Aorta (tissue), 5 donors: ENCODE measurements at places on chromosomes 13 and 19. TPM values are rescaled to one million over a fixed set of nuclear protein-coding genes. Genes with fewer than 3 reads are reported as not detected.

SLC8A2 gene
- not detected for polyA plus RNA-seq

LIG1 gene
- 3.4 TPM for polyA plus RNA-seq

OLFM2 gene
- polyA plus RNA-seq = 14.5 TPM

ZNF439 gene
- polyA plus RNA-seq = 6.3 TPM

PNMA8B gene
- polyA plus RNA-seq = 0.82 TPM

ICAM1 gene
- polyA plus RNA-seq = 6.0 TPM

RASAL3 gene
- 3.3 TPM for polyA plus RNA-seq

ZNF208 gene
- 5.0 TPM for polyA plus RNA-seq

LILRA2 gene
- 2.3 TPM for polyA plus RNA-seq

SLC25A41 gene
- polyA plus RNA-seq = 1.8 TPM

SRRM5 gene
- not detected for polyA plus RNA-seq

DNA sequence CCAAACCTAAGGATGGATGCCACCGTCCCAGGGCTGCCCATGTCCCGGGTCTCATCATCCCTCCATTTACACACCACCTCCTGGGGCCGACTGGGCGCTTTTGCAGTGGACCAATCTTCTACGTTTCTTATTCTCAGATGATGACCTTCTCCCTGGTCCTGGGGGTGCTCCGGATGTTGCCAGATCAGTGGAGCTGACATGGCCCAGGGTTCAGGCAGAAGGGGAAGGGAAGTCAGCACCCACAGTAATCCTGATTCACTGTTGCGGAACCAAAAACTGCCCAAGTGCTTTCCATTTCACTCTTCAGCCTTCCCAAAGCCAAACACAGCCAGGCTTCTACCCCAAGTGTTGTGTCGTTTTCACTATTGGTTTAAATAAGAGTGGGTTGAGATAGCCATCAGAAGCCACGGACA, 29.8 kb downstream of the RAB20 start:
- no peak for DNase-seq

- no peak for DNase-seq
Measured at GRCh38 chr13:110155072-110155471, 151.9 kb downstream of the COL4A1 start.

DNA sequence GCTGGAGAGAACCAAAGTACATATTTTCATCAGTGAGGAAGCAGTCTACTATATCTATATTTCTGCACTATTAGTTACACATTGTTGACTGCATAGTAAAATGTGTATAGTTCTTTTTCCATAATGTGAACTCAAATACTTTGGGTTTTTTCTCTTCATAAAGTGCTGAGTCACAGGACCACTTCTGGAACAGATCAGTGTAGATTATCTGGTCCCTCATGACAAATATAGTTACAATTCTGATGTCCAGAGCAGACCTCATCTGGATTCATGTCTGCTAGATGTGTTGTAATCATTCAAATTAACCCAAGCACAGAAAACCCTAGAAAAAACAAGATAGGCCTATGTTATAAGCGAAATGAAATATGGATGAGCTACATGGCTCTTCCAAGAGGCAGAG, 171.4 kb downstream of the SUCLA2 start:
- DNase-seq = no peak

GRCh38 chr19:51407511-51408131, 9.8 kb downstream of the SIGLEC10 start:
- DNase-seq = no peak

GRCh38 chr13:48585456-48585840, 52.6 kb upstream of the RCBTB2 start:
- DNase-seq = no peak

DNA sequence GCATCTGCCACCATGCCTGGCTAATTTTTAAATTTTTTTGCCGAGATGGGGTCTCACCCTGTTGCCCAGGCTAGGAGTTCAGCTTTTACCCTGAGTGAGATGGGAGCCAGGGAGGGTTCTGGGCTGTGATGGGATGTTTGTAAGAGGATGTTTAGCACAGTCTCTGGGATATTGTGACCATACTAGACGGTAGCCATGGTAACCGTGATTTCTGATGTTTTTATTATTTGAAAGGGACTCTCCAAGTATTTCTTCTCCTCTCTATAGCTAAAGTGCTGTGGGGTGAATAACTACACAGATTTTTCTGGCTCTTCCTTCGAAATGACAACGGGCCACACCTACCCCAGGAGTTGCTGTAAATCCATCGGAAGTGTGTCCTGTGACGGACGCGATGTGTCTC, 10.4 kb downstream of the TSPAN16 start:
- no peak for DNase-seq

DNA sequence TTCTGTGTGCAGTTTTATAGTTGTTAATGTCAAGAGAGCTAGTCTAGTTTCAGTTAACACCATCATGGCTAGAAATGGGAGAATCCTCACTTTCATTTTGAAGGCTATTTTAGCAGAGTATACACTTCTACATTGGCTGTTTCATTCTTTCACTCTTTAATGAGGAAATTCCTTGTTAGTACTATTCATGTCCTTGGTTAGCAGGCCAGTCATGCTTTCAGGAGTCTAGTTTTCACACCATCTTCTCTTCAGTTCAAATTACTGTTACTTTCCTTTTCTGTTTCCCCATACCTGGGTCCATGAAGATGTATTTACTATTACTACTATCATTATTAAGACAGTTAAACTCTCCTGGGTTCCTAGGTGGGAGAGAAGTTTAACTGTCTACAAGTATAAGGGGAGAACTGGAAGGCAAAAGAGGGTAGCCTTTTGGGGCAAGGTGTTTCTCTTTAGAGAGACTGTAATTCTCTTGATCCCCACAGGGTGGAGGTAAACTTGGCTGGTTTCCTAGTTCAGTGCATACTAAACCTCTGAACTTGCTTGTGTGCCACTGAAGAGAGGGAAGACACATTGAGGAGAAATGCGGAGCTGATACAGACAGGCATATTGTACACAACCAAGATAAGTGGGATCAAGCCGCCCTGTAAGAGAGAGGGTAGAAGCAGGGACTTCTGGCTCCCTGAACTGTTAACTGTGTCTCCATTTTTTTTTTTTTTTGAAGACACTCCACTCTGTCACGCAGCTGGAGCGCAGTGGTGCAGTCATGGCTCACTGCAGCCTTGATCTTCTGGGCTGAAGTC, 41.3 kb upstream of the IGFL4 start:
- no peak for DNase-seq

GRCh38 chr13:79909644-79910043, 428.7 kb downstream of the NDFIP2 start:
- DNase-seq = no peak

GRCh38 chr13:48334534-48335127, 31.1 kb downstream of the RB1 start:
- DNase-seq = no peak

GRCh38 chr19:10102787-10103236, 334 bp upstream of the ANGPTL6 start:
- DNase-seq = no peak

GRCh38 chr13:111852725-111853518, 214.0 kb upstream of the SOX1 start:
- no peak for DNase-seq

DNA sequence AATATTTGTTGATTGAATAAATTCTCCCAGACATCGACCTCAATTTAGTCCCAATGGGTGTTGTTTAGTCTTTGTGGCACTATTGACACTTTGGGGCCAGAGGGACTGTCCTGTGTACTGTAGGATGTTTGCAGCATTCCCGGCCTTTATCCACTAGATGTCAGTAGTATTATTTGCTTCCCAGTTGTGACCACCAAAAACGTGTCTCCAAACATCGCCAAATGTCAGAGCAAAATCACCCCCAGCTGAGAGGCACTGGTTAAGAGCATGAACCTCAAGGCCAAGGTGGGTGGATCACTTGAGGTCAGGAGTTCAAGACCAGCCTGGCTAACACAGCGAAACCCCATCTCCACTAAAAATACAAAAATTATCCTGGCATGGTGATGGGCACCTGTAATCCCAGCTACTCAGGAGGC, 15.4 kb downstream of the NLRP12 start:
- DNase-seq = no peak

GRCh38 chr13:57629391-57629804, 2.1 kb upstream of the PCDH17 start:
- DNase-seq = no peak

GRCh38 chr13:18235172-18235571, 946.5 kb downstream of the TUBA3C start:
- DNase-seq = no peak

DNA sequence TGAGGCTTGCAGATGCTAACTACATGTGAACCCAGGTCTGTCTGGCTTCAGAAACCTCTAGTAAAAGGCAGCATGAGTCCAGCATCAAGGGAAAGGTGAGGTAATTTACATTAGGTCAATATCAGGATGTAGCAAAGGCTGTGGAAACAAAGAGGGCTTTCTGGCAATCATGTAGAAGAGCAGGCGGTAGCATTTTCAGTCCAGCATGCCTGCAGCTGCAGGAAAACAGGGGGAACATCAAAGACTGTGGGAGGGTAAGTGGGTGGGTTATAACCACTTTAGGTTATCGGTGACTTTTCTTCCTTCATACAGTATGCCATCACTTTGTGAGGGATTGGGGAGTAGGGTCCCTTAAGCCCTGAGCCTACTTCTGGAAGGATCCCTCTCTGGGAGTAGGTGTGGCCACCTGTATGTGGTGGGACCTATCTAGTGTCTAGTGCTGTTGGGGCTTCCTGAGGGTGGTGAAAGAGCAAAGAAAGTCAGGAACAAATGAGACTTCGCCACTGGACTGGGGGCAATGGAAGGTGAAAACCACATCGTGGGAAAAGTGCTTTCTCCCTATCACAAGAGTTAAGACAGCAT, 10.8 kb downstream of the SUGP2 start:
- DNase-seq = no peak

- DNase-seq = no peak
Measured at GRCh38 chr19:52217576-52217975, 27.7 kb downstream of the PPP2R1A start.

GRCh38 chr13:102700088-102701031, 5.5 kb upstream of the METTL21C start:
- DNase-seq = no peak

DNA sequence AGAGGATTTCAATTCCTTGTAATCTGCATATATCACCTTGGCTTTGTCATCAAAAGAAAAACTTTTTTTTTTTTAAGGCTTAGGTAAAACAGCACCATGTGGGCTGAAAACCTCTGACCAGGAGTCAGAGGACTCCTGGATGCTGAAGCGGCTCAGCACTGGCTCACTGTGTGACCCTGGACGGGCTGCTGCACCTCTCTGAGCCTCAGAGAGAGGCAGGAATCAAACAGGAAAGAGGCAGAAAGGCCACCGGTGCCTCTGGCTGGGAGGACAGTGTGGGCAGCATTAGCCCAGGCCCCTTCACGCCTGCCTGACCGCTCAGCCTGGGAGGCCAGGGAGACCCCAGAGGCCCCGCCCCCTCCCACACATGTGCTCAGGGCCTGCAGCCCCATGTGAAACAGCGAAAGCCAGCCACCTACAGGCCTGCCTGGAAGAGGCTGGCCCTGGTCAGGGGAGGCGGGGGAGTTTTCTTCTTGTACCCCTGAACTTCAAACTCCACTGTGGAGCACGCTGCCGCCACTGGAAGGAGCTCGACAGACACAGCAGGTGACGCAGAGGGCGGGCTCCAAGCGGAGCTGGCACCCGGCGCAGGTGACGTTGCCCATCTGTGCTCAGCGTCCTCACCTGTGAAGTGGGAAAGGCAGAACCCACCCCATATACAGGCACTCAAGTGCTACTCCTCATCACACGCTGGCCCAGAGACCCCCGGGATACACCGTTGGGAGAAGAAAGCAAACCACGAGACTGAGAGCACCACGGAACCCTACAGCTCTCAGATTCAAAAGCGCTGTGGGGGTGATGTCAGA, 39.7 kb downstream of the MLLT1 start:
- DNase-seq = peak; percentile 64

- no peak for DNase-seq
Measured at GRCh38 chr13:60152114-60152513, 11.6 kb downstream of the DIAPH3 start.

DNA sequence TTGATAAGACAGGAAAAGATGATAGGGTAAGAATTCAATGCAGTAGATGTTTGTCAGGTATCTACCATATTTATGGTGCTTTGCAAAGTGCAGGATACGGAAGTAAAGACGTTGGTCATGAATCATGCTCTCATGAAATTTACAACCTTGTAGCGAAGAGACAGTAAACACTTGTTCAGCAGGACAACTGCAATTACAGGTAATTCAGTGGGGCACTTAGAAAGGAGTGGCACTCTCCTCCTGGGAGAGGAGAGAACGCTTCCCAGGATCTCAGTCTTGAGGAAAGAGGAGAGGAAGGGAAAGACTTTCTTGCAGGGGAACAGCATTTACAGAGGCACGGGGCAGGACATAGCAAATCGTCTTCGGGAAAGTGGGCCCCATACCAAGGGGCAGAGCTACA, 46.4 kb downstream of the SOX1 start:
- DNase-seq = no peak

DNA sequence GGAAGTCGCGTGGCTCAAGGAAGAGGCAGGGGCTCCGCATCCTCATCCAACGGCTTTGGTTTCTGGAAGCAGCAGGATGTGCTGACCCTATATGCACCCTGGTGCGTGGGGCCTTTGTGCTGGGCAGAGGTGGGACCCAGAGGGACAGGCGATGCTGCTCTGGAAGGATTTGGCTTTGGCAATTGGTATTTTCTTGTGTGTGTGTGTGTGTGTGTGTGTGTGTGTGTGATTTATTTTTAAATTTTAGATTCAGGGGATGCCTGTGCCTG, 321.9 kb upstream of the ZNF507 start:
- DNase-seq = no peak

GRCh38 chr13:112247471-112248405, 128.4 kb upstream of the SPACA7 start:
- DNase-seq = no peak

GRCh38 chr13:110216398-110217041, 90.4 kb downstream of the COL4A1 start:
- DNase-seq = no peak

DNA sequence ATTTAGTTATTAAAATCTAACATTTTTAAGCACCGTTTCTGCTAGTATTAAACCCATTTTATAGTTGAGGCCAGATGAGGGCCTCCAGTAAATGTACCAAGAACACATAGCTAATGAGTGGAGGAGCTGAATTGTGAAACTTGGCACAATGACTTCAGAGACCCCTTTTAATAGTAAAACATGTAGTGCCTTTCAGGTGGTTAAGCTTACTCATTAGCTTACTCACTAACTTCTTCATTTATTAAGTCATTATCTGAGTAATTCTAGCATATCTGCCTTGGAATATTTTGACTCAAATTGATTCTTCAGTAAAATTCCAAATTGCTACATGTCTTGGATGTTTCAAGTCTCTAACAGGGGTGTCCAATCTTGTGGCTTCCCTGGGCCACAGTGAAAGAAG, 735.2 kb downstream of the LIG4 start:
- no peak for DNase-seq

DNA sequence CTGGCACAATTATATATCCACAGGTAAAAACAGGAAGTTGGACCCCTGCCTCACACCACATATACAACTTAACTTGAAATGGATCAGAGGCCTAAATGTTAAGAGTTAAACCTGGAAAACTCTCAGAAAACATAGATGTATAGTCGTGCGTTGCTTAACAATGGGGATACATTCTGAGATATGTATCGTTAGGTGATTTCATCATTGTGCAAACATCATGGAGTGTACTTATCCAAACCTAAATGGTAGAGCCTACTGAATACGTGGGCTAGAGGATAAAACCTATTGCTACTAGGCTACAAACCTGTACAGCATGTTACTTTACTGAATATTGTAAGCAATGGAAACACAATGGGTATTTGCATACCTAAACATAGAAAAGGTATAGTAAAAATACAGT, 14.8 kb upstream of the CALM3 start:
- no peak for DNase-seq
